Hypothalamus (tissue), 51 donors: ENCODE measurements at places on chromosomes 6 and 20.

DNA sequence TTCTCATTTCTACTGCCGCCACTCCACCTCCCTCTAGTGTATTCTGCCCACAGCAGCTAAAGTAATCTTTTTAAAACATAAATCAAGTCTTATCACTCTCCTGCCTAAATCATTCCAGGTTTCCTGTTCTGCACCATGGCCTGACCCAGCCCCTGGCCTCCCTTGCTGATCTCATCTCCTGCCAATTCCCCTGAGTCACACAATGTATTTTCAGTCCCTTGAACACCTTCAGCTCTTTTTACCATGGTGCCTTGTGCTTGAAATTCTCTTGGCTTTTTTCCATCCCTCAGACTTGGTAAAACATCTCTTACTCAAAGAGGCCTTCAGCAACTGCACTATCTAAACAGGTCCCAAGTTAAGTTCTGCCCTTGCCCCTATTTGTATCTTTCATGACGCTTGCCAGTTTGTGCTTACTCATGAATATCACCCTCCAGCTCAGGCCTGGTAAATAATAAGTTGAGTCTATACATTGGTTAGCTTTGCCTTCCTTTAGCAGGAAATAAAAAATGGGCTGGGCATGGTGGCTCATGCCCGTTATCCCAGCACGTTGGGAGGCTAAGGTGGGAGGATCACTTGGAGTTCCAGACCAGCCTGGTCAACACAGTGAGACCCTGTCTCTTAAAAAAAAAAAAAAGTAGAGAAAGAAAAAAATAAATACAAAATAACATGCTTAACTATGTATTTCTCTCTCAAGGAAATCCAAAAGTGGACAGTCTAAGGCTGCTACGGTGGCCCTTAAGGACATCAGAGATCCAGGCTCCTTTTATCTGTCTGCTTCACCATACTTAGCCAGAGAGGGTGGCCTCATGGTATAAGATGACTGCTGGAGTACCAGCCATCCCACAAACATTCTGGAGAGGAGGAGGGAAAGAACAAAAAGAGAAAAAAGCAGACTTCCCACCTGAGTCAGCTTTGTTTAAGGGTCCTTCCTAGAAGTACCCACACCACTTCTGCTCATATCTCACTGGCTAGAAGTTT, 62.2 kb downstream of the ARFGEF2 start:
- DNase-seq, result no peak

DNA sequence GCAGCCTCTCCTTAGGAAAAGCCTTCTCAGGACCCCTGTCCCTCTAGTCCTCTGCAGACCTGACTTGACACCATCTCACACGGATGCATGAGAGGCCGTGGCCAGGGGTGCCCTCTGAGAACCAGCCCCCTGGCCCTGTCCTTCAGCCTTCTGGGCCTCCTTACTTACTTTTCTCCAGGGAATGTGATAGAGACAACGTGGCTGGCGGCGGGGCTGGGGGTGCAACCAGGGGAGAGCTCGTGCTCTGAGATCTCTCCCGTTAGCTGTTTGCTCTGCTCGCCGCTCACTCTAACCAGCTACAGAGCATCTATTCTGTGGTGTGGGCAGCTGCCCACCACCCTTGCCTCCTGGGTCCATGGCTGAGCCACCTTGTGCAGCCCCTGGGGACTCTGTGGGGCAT, 14.7 kb downstream of the GPR31 start:
- no peak for DNase-seq

- DNase-seq, result no peak
Observed at GRCh38 chr6:71513036-71513435, 224.4 kb downstream of the OGFRL1 start.

GRCh38 chr6:88376197-88376596, 210.1 kb upstream of the CNR1 start:
- no peak for DNase-seq

GRCh38 chr6:53293691-53294090, 55.1 kb downstream of the ELOVL5 start:
- DNase-seq, result no peak

DNA sequence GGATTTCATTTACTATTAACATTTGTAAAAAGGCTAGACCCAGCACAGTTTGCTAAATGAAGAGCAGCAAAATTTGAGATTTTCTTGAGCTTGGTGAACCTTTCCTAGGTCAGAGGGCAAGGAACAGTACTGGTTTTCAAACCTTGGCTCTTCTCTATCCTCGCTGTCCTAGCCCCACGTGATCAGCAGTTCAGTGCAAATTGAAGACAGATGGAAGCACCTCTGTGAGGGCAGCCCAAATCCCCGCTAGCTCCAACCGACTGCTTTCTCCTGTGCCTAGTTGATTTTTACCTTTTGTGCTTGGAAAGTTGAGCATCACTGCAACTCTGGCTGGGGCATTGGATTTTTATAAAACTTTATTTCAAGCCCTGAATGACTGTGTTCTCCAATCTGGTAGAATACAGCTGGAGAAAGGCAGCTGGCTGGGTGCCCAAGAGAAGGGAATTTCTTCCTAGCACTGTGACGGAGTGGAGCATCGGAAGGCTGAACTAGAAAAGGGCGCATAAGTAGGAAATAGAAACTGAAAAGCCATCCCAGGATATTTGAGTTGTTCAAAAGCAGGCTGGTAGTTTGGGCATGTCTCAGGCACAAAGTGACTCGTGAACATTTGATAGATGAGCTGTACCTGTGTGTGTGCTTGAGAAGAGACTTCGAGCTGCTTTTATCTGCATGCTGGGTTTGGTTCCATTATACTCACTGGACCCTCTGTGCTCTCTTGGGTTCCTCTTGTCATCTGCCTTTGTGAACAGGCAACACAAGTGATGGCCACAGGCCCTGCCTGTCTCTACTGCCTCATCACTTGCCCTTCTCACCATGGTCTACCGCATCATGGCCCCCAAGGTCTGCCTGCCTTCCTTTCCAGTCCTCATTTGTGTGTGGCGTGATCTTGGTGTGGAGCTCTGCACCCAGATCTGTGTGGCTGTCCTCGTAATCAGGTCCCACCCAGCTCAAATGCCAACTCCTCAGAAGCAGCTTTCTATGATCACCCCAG, 2.3 kb downstream of the RNF114 start:
- DNase-seq, result no peak

DNA sequence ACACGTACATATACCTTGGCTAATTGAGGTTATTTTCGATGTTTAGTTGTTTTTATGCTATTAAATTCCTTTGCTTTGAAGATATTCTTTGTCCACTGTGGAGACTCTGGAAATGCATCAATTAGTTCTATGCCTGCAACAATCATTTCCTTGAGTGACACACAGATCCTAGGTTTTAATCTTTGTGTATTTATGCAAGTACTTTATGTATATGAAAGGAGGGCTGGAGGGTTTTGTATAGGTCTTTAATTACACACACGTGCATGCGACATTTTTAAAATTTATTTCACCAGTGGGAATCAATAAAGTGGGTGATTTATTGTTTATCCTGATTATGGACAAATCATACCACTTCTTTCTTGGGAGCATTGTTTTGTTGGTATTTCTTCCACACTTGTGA, 57.3 kb downstream of the ZFAND3 start:
- DNase-seq, result no peak

GRCh38 chr20:26135325-26136110, 438.9 kb upstream of the ZNF337 start:
- no peak for DNase-seq

- DNase-seq, result no peak
Observed at GRCh38 chr6:127423921-127424320, 35.3 kb downstream of the KIAA0408 start.
